Astrocyte of the hippocampus (primary cell): ENCODE measurements at places on chromosomes 1 and 21.

GRCh38 chr1:199859491-199859933, 168.0 kb upstream of the NR5A2 start:
- peak; percentile 7 for DNase-seq

DNA sequence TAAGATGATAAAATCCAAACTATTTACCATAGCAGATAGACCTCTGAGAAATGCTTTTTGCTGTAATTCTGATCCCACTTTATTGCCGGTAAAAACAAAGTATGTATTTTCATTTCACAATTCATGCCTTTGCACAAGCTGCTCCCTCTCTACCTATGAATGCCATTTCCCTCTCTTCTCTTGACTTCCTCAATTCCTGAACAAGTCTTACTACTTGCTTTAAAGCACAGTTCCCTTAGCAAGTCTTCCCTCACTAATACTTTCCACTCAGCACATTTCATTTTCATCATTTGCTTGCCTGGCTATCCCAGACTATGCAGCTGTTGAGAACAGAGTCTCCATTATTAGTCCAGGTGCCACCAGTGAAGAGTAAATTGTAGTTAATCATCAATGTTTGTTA, 13.8 kb downstream of the GPATCH2 start:
- no peak for DNase-seq

GRCh38 chr1:8822373-8823294, 5.2 kb upstream of the RERE start:
- DNase-seq, result peak; percentile 46

DNA sequence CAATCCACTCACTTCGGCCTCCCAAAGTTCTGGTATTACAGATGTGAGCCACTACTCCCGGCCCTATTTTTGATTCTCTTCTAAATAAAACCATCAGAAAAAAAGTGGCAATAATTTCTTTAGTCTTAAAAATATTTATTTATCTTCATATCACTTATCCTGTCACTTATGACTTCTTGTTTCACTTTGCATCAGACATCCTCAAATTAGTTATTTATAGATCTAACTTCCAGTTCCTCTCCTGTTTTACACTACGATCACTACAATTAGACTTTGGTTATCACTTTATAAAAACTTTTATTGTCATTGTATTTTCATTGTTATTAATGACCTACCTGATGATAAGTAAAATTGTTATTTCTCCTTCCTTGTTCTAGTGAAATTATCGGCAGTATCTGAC, 783.4 kb upstream of the BRINP3 start:
- DNase-seq, result no peak

- DNase-seq, result no peak
Measured at GRCh38 chr21:38120984-38121855, 135.6 kb upstream of the KCNJ15 start.

DNA sequence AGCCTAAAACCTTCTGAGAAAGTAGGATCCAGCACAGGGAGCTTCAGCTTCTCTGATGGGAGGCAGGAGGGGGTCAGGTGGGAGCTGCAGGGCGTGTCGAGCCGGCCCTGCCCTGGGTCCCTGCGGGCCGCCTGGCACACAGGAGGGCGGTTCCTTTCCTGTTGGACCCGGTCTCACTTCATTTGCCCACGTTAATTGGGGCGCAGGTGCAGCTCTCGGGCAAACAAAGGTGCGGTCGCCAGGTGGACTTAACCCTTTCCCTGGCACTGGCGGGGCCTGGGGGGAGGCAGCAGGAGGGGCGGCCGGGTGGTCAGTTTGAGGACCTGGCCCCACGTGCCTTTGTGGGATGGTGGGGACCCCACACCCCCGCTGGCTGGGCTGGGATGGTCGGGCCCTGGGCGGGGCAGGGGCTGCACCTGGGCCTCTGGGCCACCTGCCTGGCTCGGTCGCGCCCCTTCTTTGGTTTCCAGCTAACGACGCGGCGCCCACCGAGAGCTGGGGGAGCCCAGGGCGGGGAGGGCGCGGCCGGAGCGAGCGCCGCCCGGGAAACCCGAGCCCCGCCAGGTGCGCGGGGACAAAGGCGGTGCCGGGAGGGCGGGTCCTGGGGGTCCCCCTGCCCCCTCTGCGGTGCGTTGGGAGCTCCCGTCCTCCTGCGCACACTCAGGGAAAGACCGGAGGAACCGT, 20.8 kb upstream of the C1orf159 start:
- DNase-seq, result no peak

- no peak for DNase-seq
Measured at GRCh38 chr1:176841238-176841637, 323.3 kb downstream of the ASTN1 start.

- DNase-seq, result no peak
Measured at GRCh38 chr21:16007943-16008342, 278.2 kb downstream of the USP25 start.

- peak; percentile 51 for DNase-seq
Measured at GRCh38 chr1:214331827-214332423, 51.0 kb downstream of the SMYD2 start.

DNA sequence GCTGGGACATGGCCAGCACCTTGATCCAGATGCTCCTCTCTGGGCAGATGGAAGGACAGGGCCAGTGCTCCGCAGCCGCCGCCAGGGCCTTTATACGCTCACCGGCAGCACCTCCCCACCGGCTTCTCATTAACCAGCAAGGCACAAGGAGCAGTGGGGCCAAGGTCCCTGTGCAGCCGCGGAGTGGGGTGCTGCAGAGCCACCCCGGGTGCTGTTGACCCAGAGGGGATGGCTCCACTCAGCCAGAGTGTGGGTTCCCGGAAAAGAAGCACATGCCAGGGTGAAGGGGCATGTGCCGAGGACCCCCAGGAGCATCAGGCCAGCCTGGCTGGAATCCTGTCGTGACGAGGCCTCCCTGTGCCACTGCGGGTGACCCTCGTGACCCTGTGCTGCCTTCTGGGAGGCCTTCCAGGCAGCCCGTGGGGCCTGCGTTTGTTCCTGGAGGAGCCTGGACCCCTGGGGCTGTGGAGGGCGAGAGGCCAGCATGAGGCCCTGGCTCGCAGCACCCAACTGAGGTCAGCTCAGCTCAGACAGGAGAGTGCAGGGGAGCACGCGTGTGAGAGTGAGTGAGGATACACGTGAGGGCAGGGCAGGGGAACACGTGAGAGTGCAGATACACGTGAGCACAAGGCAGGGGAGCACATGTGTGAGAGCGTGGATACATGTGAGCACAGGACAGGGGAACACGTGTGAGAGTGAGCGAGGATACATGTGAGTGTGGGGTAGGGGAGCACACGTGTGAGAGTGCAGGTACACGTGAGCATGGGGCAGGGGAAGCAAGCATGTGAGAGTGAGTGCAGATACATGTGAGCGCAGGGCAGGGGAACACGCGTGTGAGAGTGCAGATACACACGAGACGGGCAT, at the start of gene FTCD:
TSS of gene FTCD (minus strand) at position 66 of the 864 bp plus-strand sequence. CDS start at position 10, 56 bp downstream.
- no peak for DNase-seq

DNA sequence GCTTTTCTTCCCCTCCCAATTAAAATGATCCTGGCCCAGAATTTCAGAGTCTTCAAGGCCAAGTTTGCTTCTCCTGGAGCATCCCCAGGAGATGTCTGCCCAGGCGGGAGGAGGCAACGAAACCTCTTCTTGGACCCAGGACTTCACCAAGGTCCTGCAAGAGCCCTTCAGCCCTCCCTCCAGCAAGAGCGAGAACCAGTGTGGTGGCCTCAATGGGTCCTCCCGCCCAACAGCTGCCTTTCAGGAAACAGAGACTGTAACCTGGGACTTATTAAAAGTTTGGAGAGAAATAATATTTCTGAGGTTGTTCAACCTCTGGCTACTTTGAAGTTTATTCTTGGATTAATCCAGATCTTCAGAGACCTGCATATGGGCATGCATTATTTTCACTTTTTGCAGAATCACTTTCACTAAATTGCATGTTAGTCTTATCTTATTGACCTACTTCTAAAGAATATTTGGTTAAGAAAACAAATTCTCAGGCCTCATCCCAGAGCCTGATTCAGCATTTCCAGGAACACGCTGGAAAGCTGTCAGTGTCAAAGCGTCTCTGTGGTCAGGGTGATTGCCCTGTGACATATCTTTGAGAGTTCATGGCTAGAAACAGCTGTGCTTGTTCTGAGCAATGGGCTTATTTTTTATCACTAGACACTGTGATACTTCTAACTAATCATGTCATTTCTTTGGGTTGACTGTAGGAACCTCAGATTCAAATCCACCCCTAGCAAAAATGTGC, 66.0 kb upstream of the CLDN14 start:
- no peak for DNase-seq

- peak; percentile 53 for DNase-seq
Measured at GRCh38 chr1:101293461-101294051, 56.7 kb downstream of the S1PR1 start.

- DNase-seq, result peak; percentile 41
Measured at GRCh38 chr1:230112131-230112701, 45.2 kb downstream of the GALNT2 start.

GRCh38 chr1:156104065-156104810, 10.3 kb upstream of the LMNA start:
- peak; percentile 87 for DNase-seq

DNA sequence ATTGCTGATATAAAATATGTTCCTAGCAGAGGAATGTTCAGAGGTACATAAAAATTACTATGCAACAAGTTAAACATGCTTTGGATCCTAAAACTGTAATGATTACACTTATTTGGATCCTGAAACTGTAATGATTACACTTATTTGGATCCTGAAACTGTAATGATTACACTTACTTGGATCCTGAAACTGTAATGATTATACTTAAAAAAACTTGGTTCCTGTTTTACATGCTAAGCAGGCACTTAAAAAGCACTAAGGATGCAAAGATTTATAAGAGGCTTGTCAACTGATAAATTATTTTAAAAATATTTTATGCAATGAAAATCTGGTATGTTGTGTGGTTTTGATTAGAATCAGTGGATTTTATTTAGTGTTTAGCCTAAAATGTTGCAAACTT, 47.7 kb downstream of the ZNHIT6 start:
- no peak for DNase-seq

- DNase-seq, result no peak
Measured at GRCh38 chr1:63342402-63342801, 20.0 kb downstream of the FOXD3 start.

DNA sequence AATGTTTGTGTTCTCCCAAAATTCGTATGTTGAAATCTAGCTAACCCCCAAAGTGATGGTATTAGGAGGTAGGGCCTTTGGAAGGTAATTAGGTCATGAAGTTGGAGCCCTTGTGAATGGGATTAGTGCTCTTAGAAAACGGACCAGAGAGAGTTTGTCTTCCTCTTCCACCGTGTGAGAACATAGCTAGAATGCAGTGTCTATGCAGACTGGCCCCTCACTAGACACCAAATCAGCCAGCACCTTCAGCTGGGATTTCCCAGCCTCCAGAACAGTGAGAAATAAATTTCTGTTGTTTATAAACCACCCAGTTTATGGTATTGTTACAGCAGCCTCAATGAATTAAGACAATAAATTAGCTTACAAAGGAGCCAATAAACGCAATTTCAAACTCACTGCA, 58.0 kb downstream of the KIAA0319L start:
- no peak for DNase-seq

DNA sequence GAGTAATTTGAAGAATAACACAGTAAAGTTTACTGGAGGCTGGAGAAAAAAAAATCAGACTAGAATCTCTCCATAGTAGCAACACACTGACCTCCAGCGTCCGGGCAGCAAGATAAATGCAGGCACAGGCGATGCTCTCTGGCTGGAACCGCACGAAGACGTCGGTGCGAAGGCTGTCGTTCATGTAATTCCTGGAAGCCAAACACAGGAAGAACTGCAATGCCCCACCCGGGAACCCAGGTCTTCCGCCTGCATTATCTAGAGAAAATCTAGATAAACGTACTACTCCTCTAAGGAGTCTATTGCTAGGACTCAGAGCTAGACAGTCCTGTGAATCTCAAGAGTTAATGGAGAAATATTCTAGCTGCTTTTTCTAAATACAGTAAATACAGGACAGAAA, 8.5 kb downstream of the CCNL2 start:
- no peak for DNase-seq

DNA sequence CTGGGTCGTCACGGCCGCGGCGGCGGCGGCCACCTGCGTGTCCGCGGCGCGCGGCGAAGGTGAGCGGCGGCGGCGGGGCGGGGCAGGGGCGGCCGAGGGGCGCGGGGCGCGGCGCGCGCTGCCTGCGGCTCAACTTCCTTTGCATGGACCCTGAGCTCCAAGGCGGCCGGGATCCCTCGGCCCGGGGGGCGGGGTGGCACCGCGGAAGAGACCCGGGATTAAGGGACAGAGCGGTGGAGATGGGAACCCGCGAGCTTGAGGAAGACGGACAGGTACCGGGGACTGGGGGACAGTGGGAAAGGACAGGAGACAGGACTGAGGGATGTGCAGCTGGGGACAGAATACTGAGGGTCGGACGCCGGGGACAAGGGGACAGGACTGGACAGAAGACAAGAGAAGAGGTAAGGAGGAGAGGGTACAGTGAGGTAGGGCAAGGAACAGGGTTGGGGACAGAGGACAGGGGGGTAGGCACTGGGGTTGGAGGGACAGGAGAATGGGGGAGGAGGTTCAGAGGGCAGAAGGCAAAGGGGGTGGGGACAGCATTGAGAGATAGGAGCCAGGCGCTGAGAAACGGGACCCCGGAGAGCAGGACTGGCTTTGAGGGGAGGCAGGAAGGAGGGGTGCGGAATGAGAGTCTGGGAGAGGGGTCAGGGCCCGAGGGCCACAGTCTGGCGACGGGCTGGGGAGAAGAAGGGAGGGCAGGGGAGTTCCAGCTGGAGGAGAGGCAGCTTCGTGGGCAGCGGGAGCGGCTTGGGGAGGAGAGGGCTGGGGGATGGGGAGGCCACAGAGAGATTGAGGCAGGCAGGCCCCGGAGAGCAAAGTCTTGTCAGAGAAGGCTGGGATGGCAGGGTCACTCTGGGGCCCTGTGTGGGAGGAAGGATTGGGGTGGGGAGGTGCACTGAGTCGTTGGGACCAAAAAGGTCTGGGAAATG, 648 bp downstream of the EPHA8 start:
- DNase-seq, result no peak

DNA sequence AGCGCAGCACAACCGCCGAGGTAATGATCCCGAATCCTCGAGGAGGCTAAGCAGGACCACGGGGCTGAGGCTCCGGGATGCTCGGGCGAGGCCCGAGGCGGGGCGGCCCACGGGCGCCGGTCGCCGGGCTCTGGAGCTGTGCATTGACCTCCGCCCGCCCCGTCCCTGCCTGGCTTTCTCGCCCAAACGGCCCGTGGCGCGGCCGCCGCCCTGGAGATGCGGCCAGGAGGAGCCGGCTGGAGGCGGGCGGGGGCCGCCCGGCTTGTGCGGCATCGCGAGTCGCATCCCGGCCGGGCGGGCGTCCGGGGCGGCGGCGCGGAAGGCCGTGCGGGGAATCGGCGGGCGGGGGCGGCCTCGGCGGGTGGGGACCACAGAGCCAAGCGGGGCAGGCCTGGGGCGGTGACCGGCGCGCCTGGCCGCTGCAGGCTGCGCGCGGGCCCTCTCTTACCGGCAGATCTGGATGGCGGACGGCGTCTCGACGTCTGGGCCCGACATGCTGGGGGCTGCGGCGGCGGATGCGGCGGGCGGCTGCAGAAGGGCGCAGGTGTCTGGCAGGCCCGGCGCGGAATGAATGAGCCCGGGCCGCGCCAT, 663 bp downstream of the ACOT7 start:
- no peak for DNase-seq

DNA sequence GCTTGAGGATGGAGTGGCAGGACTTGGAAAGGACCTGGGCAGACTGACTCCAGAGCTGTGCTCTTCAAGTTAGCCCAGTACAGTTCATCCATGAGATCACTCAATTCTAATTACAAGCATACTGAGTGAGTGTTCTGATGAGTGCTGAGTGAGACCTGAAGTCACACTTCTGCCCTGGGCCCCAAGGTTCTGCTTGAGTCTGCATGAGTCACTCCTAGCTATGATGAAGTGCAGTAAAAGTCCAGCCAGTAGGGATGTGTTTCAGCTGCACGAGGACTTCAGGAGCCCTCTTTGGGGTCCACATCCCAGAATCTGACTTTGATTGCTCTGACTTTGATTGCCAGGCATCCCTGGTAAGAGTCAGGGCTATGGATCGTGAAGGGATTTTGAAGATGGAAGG, 35.8 kb downstream of the PLEKHA6 start:
- peak; percentile 35 for DNase-seq
